Activated T-cell treated with anti-CD3 and anti-CD28 coated beads, Interleukin-2, amount 50 U/mL, for 24 hours (primary cell): ENCODE measurements at places on chromosomes 1 and 21.

DNA sequence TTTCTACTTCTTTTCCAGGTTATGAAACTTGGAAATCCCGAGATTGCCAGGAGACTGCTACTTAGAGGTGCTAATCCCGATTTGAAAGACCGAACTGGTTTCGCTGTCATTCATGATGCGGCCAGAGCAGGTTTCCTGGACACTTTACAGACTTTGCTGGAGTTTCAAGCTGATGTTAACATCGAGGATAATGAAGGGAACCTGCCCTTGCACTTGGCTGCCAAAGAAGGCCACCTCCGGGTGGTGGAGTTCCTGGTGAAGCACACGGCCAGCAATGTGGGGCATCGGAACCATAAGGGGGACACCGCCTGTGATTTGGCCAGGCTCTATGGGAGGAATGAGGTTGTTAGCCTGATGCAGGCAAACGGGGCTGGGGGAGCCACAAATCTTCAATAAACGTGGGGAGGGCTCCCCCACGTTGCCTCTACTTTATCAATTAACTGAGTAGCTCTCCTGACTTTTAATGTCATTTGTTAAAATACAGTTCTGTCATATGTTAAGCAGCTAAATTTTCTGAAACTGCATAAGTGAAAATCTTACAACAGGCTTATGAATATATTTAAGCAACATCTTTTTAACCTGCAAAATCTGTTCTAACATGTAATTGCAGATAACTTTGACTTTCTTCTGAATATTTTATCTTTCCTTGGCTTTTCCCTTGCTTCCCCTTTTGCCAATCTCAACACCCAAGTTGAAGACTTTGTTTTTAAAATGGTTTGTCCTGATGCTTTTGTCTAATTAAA, 4.0 kb downstream of the CDKN2C start:
- DNase-seq: no peak

GRCh38 chr1:228293816-228294500, 86.1 kb downstream of the OBSCN start:
- no peak for DNase-seq

GRCh38 chr21:37808261-37808660, 108.0 kb downstream of the KCNJ6 start:
- DNase-seq: no peak

DNA sequence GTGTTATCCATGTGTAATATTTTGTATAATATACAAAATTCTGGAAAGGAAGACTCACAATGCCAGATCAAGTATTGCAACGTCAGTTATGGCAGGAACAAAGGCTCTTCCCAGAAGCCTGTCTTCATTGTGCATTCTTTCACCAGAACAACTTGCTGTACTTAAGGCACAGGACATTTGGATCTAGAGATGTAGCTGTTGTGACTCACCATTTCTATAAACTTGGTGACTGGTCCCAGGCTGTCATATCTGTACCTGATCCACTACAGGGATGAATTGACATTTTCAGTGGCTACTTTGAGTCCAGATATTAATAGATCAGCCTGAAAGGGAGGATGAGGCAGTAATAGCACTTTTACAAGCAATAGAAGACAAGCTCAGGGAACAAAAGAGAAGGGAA, 299.8 kb downstream of the DISC1 start:
- DNase-seq: no peak

DNA sequence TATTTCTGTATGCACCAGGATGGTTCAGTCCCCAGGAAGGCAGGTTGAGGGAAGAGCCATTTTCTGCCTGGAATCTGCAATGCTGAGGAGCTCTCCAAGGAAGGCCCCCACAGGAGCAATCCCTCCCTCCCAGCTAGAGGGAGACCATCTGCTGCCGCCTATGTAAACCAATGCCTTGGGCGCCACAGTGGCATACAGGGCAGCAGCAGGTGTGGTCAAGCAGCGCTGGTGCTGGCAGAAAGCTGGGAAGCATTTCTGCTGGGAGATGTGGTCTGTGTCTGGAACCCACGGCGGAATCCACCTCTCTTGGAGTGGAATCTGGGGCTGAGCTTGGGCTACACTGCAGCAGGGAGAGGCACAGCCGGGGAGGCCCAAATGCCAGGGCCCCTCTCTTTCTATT, 283.3 kb downstream of the RRAGC start:
- DNase-seq: no peak

GRCh38 chr1:48107516-48107915, 110.3 kb upstream of the TRABD2B start:
- DNase-seq: no peak

DNA sequence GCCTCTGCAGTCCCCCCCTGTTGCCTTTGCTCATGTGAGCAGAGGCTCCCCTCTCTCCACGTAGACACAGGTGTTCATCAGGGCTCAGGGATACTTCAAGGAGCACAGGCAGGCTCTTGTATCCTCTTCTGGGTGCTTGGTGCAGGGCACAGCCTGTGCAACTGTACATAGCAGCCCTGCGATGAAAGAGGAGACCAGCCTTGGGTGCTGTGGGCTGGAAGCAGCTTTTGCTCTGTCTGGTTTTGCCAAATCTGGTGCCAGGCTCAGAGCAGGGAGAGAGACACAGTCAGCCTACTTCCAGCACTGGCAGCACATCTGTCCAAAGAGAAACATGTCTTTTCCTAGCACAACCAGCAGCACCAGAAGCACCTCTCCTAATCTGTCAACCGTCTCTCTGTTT, 132.1 kb downstream of the ETS2 start:
- DNase-seq: no peak

- no peak for DNase-seq
Observed at GRCh38 chr1:182889997-182890396, 50.9 kb downstream of the DHX9 start.

DNA sequence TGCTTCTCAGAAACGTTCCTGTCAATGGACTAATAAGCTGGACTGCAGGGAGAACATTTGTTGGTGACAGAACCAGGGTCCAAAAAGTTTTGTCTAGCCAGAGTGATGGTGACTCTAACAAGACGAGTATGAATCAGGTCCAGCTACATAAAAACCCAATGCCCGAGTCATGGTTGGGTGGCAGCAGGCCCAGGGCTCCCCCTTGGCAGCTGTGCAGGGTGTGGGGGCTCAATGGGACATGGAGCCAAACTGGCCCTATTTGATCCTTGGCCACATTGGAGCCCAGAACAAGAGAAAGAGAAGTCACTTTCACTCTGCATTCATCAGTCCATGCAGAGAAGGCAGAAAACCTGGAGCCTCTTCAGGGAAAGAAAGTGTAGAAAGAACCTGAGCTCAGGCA, 37.9 kb upstream of the TENT5C start:
- no peak for DNase-seq

DNA sequence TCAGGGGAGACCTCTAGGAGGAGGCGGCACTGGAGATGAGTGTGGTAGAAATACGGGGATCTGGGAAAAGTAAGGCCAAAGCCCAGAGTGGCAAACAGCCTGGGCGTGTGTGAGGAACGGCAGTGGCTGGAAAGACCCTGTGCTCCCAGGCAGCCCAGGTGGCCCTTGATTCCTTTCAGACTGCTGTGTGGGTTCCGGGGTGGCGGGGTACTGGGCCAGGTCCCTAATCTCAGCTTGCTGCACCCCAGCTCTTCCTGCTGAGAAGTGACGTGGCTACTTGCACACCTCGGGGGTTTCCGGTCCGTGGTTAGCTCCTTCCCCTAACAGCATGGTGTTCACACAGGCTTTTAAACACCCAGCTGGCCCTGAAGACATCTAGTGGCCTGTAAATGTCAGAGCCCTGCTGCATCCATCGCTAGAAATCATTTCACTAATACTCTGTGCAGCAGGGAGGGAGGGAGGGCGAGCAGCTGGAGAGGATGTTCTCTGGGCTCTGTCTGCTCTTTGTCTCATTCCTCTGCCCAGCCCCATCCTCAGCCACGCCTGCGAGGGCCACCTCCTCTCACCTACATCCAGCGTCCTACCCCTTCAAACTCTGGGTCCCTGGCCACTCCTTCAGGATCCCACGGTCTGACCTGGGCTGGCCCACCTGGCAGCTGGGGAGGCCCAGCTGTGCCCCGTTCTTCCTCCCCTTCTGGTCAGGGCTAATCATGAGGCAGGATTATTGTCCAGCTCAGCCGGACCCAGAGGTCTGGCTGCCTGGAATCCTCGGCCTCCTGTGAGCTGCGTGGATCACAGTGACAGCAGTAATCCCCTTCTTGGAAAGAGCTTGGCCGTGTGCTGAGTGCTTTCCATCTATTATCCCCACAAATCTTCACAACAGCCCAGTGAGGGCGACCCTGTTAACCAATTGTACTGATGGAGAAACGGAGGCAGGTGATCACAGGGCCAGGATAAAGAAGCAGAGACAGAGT, 7.2 kb downstream of the ZDHHC18 start:
- DNase-seq: peak; percentile 82

DNA sequence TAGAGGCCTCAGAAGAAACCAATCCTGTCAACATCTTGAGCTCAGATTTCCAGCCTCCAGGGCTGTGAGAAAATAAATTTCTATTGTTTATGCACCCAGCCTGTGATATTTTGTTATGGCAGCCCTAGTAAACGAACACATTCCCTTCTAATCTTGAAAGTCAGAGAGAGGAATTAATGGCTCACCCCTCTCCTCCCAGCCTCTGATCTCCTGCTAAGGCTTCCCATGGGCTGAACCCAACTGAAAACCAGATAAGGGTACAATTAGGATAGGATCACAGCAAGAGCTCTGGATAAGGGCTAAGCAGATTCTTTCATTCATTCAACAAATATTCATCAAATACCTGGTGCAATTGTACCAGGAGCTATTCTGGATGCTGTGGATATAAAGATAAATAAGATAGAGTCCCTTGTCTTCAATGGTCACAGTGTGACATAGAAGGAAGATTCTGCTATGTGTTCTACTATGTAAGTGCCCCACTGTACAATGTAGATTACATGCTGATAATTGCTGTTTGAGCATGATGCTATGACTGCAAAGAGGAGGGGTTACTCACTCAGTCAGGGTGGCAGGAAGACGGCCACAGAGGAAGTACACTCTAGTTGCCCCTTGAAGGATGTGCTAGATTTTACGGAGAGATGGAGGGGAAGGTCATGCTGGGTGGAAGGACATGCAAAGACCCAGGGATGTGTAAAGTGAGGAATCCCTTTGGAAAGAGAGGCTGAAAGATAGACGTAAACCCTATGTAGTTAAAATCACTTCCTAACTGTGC, 203.3 kb upstream of the JUN start:
- no peak for DNase-seq

DNA sequence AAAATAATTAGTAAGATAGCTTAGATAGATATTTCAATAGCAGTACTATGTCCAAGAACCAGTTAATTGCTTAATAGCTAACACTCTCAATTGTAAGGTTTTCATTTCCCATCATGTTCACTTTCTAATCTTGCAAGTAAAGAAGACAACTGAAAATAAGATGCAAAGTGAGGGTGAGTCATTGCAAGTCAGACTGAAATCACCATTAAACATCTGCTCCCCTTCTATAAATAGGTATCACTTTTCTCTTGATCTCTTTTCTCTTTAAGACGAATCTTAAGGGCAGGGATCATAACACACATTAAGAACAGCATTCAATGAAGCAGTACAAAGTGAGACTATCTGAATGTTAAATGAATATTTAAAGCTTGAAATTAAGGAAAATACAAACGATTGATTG, 40.4 kb downstream of the UBR4 start:
- DNase-seq: no peak

DNA sequence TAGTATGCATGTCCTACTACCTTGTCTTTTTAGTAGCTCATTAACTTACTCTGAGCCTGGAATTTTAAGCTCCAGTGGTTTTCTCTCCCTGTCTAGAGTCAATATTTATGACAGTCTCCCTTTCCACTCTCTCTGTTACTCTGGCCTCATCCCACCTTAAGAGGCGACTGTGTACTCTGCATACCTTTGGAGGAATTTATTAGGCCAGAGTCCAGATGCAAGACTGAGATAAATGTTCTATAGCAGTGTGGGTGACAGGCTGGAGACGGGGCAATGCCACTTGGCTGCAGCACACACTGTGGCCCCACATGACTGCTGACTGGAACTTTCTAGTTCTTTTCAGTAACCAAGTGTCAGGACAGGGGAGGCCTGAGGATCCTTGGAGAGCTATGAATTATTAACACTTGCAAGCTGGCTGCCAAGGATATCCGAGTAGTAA, 4.1 kb upstream of the PDZK1 start:
- DNase-seq: no peak

- no peak for DNase-seq
Observed at GRCh38 chr1:114274621-114275317, 121.1 kb upstream of the SYT6 start.

- no peak for DNase-seq
Observed at GRCh38 chr21:41666641-41667081, 100.2 kb downstream of the RIPK4 start.

- DNase-seq: no peak
Observed at GRCh38 chr1:198864695-198865094, 225.9 kb downstream of the PTPRC start.

- DNase-seq: no peak
Observed at GRCh38 chr21:29053011-29053553, 20.4 kb downstream of the CCT8 start.

DNA sequence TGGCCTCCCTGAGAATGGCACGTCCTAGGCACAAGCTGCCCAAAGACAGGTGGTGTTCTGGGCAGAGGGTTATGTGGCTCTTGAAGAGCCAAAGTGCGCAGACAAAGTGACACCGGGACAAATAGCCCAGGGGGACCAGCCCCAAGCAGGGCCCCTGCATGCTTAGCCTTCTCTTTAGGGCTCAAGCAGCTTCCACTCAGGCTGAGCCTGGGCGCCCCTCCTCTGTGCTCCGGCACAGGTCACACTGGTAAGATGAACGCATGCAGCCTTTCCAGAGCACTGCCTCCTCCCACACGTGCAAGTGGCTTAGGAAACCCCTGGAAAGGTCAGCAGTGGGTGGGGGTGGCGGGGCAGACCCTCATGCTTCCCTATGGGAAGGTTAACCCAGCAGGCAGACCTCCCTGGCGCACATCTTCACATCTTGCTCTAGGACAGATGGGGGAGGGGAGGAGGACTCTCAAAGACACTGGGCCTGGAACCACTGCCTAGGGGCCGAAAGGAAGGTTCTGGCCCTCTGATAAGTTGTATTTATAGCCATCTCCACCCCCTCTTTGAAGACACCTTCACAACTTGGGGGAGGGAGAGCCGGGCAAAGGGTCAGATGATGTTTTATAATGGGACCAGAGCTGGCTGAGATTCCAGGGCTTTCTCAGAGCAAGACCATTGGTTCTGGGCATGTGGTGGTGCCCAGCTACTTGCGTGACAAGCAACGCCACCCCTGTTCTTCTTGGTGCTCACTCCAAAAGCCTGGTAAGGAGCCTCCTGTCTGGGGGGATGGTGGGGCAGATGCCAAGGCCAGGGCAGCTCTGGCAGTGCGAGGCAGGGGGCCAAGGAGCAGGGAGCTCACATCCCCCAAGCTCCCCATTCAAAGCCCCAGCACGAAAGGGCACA, 5.5 kb downstream of the KLHL21 start:
- DNase-seq: no peak

- DNase-seq: no peak
Observed at GRCh38 chr1:76854255-76854654, 13.0 kb upstream of the ST6GALNAC5 start.
